ENCODE measurements at places on chromosomes 3 and 15.

DNA sequence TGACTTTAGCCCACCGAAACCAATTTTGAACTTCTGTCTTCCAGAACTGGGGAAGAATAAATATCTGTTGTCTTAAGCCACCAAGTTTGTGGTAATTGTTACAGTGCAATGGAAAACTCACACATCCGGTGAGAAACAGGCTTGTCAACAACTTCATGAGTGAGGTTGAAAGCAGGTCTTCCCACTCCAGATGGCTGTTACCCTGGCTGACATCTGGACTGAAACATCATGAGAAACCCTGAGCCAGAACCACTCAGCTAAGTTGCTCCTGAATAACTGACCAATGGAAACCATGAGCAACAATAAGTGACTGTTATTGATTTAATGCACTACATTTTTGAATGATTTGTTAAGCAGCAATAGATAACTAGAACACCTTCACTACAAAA, 10.3 kb downstream of the ACSBG1 start:
- DNase-seq, result no peak

DNA sequence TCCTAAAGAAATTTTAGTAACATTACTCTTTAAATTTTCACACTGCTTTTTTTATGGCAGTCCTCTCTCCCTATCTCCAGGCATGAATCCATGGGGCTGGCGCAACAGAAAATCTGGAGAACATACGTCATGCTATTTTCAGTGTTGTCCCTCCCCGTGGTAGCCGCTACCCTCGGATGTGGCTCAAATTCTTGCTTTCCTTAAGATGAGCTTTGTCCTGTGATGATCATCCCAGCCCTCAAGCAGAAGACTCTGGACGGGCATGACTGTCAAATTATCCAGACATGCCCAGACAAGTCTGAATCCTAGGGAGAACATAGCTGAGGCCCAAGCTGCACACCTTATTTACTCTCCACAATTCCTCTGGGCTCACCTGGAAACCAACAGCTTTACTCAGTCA, 49.1 kb downstream of the FMN1 start:
- no peak for DNase-seq

DNA sequence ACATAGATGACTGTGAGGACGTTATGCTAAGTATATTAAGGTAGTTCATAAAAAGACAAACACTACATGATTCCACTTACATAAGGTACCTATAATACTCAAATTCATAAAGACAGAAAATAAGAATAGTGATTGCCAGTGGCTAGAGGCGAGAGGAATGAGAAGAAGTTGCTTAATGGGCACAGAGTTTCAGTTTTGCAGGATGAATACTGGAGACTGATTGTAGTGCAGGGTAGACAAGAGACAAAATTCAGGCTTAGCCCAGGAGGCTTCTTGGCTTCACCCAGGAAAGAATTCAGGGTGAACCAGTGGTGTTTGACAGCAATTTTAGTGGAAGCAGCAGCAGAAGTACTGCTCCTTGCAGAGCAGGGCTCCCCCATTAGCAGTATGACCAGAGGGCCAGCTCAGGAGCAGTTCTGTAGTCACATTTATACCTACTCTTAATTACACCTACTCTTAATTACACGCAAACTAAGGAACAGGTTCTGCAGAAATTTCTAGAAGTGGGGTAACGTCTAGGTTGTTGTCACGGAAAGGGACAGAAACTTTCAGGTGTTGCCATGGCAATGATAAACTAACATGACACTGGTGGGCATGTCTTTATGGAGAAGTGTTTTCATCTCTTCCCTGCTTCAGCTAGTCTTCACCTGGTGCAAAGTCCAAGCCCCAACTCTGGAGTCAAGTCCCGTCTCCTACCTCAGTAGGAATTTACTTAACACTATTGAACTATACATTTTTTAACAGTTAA, 55.2 kb downstream of the TBL1XR1 start:
- no peak for DNase-seq

- no peak for DNase-seq
Measured at GRCh38 chr15:42154956-42155355, 1.5 kb downstream of the PLA2G4F start.

DNA sequence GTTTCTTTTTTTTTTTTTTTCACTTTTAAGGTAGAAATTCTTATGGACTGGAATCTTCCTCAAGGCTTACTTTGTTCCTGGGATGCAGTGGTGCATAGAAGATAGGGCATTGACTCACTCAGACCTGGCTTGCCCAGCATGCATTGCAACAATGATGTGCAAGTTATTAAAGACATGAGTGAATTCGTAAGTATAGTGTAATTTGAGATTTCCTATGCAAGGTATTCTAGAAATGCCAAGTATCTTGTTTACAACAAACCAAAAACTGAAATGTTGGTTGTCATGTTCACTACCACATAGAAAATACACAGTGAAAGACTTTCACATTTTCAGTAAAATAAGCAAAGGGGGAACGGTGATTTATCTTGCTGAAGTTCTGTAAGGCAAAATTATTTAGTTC, 56.5 kb upstream of the FNDC3B start:
- DNase-seq, result no peak

DNA sequence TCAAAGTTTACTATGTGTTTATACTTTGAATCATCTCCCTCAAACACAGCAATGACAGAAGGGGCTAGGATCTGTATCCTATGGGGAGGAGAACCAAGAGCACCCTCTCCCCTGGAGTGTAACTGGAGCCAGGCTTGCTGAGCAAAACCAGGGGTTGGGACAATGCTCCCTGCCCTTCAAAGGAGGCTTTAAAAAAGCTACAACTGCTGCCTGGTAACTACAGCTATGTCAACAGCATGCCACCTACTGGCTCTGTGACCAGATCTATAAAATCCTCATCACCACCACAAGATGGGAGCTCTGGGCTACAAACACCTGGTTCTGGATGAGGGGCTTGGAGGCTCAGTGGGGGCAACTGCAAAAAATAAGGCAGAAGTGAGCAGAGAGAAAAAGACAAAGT, 61.9 kb downstream of the ANO10 start:
- no peak for DNase-seq

- no peak for DNase-seq
Measured at GRCh38 chr3:197505796-197506548, 49.8 kb downstream of the BDH1 start.

GRCh38 chr3:109985943-109986555, 648.7 kb upstream of the DPPA4 start:
- DNase-seq, result no peak

DNA sequence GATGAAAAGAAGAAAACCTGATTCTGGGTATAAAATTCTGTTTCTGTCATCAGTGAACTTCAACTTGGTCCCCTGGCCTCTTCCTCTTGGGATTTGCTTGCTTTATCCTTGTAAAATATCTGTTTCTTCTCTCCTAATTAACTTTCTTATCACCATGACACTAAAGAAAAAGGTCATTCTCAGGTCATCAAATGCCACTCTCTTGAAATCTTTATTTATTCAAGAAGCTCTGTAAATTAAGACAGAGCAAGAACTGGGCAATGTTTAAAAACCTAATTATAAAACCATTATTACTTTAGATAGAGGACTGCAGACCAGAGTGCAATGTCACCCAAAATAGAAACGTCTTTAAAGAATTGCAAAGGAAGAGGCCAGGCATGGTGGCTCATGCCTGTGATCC, 6.0 kb upstream of the LIPC start:
- DNase-seq, result no peak

DNA sequence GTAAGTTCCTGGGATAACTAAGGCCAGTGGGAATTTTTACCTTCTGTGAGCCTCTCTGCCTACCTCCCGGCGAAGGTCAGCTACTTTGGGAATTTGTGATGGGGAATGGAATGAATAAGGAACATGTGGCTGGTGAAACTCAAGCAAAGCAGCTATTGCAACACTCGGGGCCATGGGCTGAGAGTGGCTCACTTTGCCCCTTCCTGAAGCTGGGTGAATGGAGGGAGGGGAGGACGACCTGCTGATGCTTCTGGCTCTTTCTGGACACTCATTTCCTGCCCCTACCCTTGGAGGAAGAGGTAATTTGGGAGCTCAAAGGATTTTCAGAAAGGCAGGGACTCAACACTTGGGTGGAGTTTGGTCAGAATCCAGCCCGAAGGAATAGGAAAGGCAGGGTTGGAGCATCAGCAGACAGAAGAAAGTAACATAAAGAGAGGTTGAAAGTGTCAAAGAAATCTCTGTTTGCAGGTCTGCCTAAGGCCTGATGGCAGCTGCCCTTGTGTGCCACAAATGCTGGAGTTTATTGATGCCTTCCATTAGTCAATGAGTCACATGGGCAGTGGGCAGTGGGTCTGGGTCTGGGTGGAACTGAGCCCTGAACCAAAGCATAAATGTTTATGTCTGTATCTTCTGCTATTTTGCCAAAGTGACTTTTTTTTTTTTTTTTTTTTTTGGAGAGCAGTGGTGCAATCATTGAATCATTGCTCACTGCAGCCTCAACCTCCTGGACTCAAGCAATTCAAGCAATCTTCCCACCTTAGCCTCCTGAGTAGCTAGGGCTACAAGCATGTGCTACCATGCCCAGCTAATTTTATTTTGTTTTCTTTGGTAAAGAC, 12.4 kb downstream of the LAMP3 start:
- no peak for DNase-seq

DNA sequence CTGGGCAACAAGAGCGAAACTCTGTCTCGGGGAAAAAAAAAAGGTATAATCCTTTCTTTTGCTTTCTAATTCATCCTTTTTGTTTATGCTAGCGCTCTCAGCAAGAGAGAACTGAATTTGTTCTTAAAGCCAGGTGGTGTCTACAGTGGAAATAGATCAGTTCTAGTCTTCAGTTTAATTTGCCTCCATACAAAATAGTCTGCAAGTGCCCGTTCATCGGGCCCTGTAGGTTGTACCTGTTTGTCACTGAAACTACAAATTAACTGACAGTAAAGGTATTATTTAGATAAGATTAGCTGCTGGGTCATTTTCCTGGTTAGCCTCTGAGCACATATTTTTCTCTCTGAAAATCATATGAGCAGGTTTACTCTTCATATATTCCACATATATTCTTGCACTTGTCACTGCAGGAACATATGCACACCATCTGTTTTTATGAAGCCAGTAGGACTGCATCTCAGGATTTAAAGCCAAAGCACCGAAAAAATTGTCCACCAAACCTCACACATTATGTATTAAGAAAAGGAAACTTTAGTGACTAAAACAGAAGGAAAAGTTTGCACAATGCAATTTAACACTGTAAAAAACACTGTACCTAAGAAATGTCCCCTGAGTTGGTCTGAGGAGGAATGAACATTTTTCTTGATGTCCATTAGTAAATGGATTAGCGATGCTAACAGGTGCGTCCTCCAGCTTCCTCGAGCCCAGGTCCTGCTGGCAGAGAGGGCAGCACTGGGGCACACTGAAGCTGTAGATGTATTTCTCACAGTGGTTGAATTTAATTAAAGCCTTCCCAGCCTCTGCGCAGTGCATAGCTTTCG, 437 bp downstream of the MKRN2OS start:
- no peak for DNase-seq
